Activated T-cell treated with anti-CD3 and anti-CD28 coated beads, Interleukin-2, amount 50 U/mL, for 72 hours (primary cell): ENCODE measurements at places on chromosomes 11 and 22. TPM values are rescaled to one million over a fixed set of nuclear protein-coding genes. Genes with fewer than 3 reads are reported as not detected.

SLC22A12 gene
- total RNA-seq: not detected

DBX1 gene
- not detected for total RNA-seq

GRCh38 chr11:128302425-128303186, 284.8 kb downstream of the ETS1 start:
- DNase-seq: peak; percentile 82

- no peak for DNase-seq
These were observed 2.1 kb downstream of the SSTR3 start for GRCh38 chr22:37210041-37210803.

DNA sequence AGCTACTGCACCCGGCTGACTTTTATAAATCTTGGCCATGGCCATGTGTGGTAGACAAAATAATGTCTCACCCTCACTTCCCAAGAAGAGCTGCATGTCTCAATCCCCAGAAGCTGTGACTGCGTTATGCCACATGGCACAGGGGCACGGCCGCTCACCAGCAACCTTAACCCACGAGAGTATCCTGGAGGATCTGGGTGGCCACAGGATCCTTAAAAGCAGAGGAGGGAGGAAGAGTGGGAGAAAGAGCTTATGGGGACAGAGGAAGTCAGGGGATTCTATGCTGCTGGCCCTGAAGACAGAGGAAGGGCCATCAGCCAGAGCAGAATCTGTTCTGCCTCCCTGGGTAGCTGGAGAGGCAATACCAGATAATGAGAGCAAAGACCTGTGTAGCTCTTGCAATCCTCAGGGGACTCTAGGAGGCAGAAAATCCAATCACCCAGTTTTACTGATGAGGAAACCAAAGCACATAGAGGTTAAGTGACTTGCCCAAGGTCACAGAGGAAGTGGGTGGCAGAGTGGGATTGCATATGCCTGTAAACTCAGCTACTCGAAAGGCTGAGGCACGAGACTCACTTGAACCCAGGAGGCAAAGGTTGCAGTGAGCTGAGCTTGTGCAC, 55.3 kb downstream of the CELSR1 start:
- DNase-seq: no peak

GRCh38 chr11:15204711-15205110, 90.0 kb downstream of the INSC start:
- DNase-seq: no peak

- DNase-seq: no peak
These were observed 38.4 kb upstream of the FADD start for GRCh38 chr11:70164705-70165104.

C11orf86 gene
- not detected for total RNA-seq

GRCh38 chr22:45376009-45376408, 37.4 kb downstream of the SMC1B start:
- no peak for DNase-seq

DNA sequence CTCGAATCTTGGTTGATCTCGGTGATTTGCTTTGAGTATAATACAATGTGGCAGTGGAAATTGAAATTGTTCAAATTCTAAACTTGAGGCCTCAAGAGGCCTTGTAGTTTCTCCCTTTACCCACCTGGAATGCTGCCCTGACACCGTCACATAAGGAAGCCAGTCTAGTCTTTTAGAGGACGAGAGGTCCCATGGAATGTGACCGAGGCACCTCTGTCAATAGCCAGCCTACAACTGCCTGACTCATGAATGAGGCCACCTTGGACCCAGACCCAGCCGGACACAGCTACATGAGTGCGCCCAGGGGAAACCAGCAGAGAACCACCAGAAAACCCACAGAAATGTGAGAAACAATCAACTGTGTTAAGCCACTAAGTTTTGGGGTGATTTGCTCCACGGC, 52.5 kb downstream of the RPL27A start:
- DNase-seq: no peak

GRCh38 chr11:120899720-120900119, 124.2 kb upstream of the TBCEL start:
- DNase-seq: no peak

GRCh38 chr22:40739721-40740120, 60.4 kb downstream of the MCHR1 start:
- DNase-seq: no peak

DNA sequence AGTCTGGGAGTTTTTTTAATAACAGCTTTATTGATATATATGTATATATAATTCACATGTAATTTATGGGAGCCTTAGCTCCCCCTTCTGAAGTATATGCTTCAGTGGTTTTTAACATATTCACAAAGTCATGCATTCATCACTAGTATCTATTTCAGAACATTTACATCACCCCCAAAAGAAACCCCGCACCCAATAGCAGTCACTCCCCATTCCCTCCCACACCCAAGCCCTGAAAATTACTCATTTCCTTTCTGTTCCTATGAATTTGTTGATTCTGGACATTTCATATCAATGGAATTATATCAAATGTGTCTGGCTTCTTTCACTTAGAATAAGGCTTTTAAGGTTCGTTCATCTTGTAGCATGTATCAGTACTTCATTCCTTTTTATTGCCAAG, 35.6 kb upstream of the SYT7 start:
- no peak for DNase-seq

DNA sequence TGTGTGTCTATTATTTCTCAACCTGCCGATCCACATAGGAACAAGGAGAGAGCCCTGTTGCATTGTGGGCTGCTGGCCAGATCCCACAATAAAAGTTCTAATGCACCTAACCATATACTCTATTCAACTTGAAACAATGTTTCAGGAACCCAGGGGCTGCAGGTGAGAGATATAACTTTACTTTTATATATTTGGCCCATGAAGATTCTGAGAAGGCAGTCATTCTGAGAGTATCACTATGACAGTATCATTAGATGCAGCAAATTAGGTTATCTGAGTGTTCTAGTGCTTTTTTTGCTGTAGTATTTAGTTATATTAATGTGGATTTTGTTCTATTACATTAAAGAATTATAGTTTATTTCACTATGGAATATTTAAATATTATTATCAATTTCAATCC, 655.1 kb upstream of the ARHGAP42 start:
- no peak for DNase-seq

DNA sequence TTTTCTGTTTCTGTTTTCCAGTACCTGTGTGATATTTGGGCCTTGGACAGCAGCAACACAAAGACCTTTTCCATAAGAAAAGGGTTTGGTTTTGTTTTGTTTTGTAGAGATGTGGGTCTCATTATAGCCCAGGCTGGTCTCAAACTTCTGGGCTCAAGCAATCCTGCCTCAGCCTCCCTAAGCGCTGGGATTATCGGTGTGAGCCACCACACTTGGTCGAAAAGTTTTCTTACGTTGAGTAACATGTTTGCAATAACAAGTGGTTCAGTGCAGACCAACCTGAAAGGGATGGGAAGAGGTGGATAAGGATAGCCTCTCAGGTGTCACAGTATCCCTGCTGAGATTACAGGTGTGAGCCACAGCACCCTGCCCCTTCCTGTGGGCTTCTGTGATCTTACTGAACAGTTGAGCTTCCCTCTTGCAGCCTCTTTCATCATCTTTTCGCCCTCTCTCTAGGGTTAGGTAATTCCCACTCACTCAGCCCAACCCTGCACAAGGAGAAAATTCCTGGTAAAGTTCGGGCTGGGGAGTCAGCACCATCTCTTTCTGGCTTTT, 3.5 kb upstream of the MRPL48 start:
- DNase-seq: peak; percentile 48

- no peak for DNase-seq
These were observed 48.8 kb upstream of the FIBIN start for GRCh38 chr11:26944866-26945664.

ZNF202 gene
- 11.5 TPM for total RNA-seq

ANKK1 gene
- 0.79 TPM for total RNA-seq

DNA sequence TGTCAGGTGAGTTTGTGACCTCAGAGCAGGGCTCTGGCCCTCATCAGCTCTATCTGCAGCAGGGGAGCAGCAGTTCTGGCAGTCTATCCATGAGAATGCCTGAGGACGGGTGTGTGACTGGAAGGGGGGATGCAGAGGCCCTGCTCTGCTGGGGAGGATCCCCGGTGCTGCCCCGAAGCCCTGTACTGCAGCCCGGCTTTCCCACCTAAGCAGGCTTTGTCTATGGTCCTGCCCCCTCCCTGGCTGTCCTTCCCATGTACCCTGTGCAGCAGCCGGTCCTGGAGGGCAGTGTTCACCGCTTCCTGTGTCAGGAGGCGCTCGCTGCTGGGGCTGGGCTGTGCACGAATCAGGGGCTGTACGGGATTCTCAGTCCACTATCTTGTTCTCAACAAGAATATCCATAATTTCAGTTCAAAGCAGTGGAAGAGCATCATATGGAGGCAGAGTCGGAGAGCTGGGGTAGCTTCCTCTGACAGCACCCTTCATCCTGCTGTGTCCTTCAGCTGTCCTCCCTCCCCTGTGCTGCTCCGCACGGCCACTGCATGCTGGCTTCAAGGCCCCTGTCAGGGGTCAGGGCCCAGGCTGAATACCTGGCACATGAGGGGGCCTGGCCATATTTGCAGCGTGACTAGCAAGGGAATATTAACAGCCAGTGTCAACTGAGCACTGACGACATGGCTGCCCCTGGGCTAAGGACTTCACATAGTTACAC, 125.2 kb downstream of the CTTN start:
- no peak for DNase-seq

- DNase-seq: no peak
These were observed 91.7 kb downstream of the WNT7B start for GRCh38 chr22:45885171-45885840.

GRK3 gene
- 31.9 TPM for total RNA-seq

DNA sequence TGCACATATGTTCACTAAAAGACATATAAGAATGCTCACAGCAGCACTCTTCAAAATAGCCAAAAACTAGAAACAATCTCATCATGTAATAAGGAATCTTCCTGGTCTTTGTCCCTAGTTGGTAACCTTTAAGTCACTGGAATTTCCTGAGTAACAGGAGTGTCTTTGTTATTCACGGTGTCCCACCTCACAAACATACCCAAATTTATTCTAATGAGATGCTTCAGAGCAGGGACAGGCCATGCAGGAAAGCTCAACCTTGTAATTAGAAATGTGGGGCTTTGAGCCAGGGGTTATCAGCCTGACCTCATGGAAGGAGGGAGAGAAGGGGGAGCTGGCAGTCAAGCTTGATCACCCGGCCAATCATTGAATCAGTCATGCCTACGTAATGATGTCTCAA, 40.3 kb upstream of the NFRKB start:
- DNase-seq: no peak

- DNase-seq: no peak
These were observed 127.1 kb downstream of the SLC1A2 start for GRCh38 chr11:35292279-35292678.

LRRC10B gene
- not detected for total RNA-seq

DNA sequence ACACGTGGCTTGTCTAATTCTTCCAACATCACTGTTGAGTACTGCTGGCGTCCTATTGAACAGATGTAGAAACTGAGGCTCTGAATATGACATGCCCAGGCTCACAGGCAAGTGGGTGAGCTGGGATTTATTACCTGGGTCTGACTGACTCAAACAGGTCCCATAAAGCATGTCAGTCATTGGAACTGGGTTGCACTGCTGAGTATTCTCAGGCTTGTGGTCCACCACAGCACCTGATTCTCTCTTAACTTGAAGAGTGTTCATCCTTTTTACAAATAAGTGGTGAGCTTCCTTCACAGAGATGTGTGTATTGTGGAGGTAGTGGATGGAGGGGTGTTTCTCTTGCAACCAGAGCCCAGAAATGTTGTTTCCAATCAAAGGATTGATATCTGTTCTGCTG, 44.5 kb downstream of the SC5D start:
- DNase-seq: peak; percentile 32

SCUBE2 gene
- not detected for total RNA-seq
